ENCODE measurements at places on chromosomes 4 and X.

- no peak for DNase-seq
Observed at GRCh38 chrX:126670258-126670657, 117.6 kb upstream of the DCAF12L1 start.

DNA sequence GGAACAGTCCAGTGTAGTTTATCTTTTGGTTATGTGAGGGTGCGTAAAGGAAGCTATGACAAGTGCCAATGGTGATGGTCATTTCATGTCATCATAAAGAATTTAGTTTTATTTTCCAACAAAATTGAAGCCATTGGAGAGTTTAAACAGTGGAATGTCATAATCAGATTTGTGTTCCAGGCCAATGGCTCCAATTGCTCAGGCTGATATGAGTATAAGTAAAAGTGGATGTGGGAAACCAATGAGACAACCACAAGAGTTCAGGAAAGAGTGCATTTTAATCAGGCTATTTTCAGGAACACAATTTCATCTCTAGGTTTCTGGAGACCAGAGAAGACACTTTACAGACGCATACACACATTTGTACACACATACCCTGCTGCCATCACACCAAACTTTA lies 20.7 kb downstream of the SPANXC start:
- peak; percentile 68 for DNase-seq

GRCh38 chrX:136021160-136021559 lies 35.9 kb downstream of the SLC9A6 start:
- DNase-seq: no peak

GRCh38 chrX:4239650-4240540 lies 526.4 kb upstream of the PRKX start:
- no peak for DNase-seq

- peak; percentile 41 for DNase-seq
Observed at GRCh38 chrX:86023811-86024210, 23.5 kb downstream of the CHM start.
